ENCODE measurements at places on chromosomes 1 and 21.

GRCh38 chr1:62058956-62059355, 135.7 kb upstream of the L1TD1 start:
- DNase-seq = no peak

DNA sequence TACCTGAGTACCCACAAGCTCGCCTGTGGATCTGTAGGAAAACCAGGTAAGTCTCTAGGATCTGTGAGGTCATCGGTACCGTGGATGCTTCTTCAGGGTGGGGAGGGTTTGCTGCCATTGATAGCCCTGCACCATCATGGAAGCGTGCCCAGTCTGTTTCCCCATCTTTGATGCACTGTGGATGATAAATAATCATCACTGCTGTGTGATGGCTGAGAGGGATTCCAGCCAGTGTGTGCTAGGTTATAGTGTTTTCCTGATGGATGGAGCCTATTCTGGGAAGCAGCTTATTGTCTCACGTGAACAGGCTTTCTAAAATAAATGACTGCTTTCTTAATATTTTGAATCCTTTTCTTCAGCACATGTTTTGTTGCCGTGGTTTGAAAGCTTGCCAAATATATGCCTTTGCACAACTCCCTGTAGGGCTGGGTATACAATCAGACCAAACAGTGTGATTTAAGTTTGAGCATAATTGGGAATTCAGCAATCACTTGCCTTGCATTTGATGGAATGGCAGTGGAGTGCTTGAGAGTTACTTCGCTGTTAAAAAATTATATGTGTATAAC, 113.8 kb downstream of the CAMTA1 start:
- no peak for DNase-seq

DNA sequence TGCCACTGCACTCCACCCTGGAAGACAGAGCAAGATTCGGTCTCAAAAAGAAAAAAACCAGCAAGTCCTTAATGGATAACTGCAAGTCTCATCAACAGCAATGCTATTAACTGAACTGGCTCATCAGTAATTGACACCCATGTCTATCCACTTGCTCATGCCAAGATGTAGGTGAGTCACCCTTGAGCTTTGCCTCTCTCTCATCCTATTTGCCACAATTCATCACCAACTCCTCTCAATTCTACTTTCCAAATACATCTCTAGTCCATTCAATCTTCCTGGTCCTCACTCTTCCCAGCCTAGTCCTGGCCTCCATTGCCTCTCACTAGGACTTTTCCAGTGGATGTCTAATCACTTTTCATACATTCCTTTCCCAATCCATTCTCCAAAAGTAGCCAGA, 103.7 kb upstream of the PRMT6 start:
- DNase-seq = no peak

- DNase-seq = no peak
Observed at GRCh38 chr21:44564886-44565598, 6.4 kb upstream of the KRTAP10-3 start.

DNA sequence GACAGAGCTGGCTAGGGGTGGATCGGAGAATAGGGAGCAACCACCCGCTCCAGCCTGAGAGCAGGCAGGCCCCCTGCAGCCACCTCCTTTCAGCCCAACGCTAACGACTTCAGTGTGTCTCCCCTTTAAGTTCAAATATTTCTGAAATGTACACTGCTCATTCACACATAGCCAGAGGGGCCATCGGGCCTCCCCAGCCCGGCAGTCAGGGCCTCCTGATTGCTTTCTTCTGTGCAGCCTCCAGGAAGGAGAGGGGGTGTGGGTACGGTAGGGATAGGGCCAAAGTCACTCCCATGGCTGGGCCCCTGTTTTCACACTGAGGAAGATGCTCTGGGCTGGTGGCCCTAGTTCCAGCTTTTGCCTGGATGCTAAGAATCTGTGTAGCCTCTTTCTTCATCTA, 64.8 kb downstream of the EPHB2 start:
- no peak for DNase-seq

GRCh38 chr1:220813013-220813412, 26.3 kb downstream of the MTARC1 start:
- no peak for DNase-seq

- DNase-seq = no peak
Observed at GRCh38 chr1:174167265-174167803, 8.0 kb downstream of the RABGAP1L start.

DNA sequence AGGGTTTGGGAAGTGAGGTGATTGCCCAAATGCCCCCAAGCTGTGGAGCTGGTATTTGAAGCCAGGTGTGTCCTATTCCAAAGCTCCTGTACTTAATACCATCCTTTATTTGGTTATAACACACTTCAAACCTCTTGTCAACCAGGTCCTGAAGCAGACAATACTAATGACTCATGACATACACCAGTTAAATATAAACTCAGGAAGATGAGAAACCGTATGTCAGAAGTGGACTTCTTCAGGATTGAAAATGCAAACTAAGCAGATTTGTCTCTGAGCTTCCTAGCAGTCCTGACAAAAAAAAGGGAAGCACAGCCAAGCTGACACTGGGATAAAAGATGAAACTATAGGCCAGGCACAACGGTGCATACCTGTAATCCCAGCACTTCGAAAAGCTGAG, 70.6 kb downstream of the ALPL start:
- DNase-seq = no peak

GRCh38 chr1:225882694-225883615, 775 bp upstream of the TMEM63A start:
- peak; percentile 25 for DNase-seq

DNA sequence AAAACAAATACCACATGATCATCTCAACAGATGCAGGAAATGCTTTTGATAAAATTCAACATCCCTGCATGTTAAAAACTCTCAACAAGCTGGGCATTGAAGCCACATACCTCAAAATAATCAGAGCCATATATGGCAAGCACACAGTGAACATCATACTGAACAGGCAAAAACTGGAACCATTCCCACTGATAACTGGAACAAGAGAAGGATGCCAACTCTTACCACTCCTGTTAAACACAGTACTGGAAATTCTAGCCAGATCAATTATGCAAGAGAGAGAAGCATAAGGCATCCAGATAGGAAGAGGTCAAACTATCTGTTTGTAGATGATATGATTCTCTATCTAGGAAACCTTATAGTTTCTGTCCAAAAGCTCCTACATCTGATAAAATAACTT, 91.6 kb downstream of the DNAH14 start:
- no peak for DNase-seq

GRCh38 chr1:167776616-167777268, 55.0 kb downstream of the MPZL1 start:
- no peak for DNase-seq

DNA sequence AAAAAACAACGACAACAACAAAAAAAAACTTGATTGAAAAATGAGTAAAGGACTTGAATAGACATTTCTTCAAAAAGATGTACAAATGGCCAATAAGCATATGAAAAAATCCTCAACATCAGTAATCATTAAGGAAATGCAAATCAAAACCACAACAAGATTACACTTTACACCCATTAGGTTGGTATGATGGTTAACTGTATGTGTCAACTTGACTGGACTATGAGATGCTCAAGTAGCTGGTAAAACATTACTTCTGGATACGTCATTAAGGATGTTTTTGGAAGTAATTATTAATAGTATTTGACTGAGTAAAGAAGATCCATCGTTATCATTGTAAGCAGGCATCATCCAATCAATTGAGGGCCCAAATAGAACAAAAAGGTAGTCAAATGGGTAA, 34.9 kb upstream of the LYPLAL1 start:
- no peak for DNase-seq

GRCh38 chr1:230382001-230382491, 44.1 kb downstream of the PGBD5 start:
- no peak for DNase-seq

DNA sequence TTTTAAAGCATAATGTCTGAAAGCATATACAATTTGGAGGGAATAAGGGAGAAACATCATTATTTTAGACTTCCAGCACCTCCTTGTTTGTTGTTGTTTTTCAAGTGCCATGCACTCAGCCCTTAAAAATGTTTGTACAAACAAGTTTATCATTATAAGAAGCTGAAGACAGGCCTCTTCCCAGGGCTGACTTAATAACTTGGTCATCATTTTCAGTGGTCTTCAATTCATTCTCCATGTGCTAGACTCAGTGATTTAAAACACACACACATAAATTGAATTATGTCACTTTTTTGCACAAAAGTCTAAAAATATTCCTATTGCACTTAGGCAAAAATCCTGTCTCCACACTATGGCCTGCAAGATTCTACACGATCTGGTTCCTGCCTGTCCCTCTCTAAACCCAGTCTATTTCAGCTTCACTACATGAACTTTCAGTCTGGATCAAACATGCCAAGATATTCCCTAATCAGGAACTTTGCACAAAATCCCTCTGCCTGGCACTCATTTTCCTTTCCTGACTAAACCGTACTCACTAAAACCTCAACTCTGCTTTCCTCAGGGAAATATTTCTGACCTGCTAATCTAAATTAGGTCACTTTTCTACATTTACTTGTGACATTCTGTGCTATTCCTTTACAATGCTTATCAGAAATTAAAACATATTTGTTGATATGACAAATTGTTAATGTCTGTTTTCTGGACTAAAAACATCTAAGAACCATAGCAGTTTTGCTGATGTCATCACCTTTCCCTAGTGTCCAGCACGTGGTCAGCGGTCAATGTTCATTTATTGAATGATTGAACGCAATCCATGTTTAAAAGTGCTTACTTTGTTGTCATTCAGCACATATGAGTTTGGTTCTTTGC, 14.8 kb upstream of the GBP5 start:
- DNase-seq = no peak

DNA sequence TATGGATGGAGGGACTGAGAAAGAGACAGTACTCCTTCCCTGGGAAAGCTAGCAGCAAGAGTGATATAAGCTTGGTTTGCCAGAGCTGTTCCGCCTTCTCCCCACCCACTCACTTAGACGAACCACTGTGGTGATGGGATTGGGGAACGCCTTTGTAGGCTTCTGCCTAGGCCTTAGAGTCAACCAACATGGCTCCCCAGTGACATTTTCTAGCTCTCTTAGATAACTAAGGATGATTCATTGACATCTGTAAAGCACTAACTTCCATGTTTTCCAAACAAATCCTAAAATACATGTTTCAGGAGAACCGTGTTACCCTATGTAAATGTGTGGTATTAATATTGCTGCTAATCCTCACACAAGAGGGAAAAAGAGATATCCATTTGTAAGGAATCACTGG, 21.6 kb upstream of the SSX2IP start:
- no peak for DNase-seq

DNA sequence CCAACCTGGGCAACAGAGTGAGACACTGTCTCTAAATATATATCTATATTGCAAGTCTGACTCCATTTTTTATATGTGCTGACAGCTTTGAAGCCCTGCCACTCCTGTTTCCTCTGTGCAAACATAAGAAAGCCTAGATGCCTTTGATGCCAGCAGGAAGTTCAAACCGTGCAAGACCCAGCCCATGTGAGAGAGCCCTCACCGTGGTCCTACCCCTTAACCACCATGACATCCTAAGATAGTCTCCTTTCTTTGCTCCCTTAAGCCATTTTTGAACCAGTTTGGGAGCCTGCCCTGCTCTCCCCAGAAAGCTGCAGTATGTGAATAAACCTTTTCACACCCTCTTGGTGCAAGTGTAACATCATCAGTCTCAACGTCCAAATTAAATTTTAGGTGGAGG, 3.7 kb upstream of the DIPK1A start:
- DNase-seq = no peak
